ENCODE measurements at places on chromosomes 16 and 17.

DNA sequence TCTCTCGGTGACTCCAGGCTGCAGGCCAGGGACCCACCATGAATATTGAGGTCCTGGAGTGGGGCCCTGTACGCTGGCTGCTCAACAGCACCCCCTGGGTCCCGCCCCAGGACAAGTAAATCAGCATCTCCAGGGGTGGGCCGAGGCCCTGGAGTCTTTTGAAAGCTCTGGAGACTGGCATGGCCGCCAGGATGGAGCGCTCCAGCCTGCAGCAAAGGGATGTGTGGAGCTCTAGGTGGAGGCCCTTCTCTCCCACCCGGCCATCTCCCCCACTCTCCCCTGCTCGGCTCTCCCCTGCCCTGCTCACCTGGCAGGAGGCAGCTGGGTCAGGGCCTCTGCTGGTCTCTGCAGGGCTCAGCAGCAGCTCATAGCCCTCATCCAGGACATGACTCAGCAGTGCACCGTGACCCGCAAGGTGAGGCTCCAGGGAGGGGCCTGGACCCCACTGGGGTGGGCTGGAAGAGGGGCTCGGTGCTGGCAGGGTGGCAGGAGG is 16.6 kb downstream of the SGSH start:
- no peak for DNase-seq

DNA sequence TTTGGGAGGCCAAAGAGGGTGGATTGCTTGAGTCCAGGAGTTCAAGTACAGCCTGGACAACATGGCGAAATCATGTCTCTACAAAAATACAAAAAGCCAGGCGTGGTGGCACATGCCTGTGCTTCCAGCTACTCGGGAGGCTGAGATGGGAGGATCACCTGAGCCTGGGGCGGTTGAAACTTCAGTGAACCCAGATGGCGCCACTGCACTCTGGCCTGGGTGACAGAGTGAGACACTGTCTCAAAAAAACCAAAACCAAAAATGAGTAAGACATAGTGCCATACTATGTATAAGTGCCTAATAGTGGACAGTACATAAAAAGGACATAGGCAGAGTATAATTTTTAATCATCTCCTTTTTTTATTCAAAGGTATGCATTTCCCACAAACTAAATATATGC is 4.0 kb downstream of the CTC1 start:
- DNase-seq = no peak

DNA sequence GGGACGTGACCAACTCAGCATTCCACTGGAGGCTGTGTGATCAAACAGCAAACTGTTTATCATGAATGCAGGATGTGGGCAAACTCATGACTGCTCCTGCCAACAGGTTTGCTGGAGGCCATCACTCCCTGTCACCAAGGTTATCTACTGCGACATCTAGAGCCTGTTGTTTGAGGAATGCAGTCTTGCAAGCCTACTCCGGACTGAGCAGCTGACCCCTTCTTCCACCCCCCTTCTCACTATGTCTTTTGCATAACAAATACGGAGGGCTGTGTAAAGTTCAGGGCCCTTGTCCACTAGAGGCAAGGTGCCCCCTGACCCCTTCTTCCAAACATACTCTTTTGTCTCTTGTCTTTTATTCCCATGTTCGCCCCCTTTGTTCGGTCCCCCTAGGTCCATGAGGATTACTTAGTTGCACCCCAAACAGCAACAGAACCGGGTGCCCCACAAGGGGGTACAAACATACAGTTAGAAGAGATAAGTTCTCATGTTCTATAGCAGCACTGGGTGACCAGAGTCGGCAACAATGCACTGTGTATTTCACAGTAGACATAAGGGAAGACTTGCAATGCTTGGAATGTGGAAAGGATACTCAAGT is 28.7 kb downstream of the MEAK7 start:
- no peak for DNase-seq

GRCh38 chr17:16537130-16537458 is 31.9 kb downstream of the ZNF287 start:
- no peak for DNase-seq

DNA sequence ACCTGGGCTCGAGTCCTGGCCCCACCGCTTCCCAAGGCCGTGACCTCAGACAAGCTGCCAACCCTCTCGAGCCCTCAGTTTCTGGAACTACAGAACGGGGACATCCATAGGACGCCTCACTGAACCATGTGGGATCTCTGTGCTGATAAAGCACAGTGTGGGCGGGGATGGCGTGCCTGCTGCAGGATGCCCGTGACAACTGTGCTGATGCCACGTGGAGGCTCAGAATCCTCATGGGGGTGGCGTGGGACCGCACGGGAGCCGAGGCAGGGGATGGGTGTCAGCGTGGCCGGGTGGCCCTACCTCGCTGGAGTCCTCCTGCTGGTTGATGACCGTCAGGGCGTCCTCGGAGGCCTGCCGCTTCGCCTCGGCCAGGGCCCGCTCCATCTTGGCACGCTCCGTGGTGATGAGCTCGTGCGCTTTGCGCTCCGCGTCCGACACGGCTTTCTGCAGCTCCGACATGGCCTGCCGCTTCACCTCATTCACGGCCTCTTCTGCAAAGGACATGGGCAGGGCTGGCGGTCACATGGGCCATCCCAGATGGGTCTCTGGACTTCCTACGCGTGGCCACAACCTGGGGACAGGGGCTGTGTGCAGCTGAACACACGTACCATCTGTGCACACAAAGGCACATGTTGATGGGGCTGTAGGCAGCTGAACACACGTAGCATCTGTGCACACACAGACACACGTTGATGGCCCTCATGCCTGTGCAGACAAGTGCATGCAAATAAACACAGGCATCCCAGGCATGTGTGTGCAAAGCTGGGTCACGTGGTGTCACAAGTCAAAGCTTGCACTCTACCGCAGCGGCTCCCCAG is 12.7 kb upstream of the PABPN1L start:
- no peak for DNase-seq

DNA sequence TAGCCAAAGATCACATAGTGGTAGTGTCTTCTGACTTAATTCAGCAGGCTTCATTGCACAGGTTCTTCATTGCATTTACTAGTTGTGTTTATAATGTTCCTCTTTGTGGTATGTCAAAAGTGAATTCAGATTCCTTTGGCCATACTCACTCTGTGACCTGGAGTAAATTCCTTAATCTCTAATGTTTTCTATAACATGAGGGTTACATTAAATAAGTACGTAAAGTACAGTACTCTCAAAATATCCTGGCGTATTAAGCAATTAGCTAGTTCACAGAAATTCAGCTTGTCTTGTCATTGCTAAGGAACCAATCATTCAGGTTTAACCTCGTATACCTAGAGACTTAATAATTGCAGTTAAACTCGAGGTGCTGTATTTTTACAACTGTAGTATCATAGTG is 4.2 kb downstream of the RPS6KB1 start:
- DNase-seq = no peak

DNA sequence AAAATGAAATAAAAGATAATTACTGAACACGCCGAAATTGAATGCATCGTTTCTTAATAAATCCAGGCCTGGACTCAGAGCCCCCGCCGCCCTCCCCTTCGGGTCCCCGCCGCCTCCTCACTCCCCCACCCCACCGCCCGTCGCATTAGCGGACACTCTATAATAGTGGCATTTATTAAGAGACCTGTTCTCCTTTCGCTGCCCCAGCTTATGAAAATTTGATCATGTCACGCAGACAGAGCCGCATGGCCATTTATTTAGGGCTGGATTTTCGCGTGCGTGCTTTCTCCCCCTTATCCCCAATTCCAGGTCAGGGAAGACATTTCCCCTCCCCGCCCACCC is 6.3 kb upstream of the HOXB2 start:
- DNase-seq = no peak

- DNase-seq = no peak
Measured at GRCh38 chr16:70804153-70804733, 3.3 kb upstream of the VAC14 start.

DNA sequence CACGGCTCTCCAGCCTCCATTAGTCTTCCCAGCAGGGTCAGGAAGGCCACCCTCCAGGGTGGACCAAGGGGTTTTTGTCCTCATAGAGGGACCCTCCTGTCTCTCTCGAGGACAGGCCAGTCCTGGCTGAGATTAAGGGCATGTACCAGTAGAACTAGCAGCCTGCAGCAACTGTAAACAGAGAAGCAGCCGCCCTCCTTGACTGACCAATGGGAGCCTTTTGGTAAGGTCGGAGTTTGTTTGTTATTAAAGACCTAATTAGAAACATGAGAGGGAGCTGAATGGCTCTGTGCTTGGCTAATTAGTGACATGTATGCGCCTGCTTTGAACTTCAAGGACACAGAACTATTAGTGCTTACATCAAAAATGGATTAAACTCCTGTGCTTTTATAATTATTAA is 80.0 kb downstream of the CCDC182 start:
- DNase-seq = no peak

GRCh38 chr16:84279881-84280280 is 14.8 kb upstream of the WFDC1 start:
- DNase-seq = no peak

DNA sequence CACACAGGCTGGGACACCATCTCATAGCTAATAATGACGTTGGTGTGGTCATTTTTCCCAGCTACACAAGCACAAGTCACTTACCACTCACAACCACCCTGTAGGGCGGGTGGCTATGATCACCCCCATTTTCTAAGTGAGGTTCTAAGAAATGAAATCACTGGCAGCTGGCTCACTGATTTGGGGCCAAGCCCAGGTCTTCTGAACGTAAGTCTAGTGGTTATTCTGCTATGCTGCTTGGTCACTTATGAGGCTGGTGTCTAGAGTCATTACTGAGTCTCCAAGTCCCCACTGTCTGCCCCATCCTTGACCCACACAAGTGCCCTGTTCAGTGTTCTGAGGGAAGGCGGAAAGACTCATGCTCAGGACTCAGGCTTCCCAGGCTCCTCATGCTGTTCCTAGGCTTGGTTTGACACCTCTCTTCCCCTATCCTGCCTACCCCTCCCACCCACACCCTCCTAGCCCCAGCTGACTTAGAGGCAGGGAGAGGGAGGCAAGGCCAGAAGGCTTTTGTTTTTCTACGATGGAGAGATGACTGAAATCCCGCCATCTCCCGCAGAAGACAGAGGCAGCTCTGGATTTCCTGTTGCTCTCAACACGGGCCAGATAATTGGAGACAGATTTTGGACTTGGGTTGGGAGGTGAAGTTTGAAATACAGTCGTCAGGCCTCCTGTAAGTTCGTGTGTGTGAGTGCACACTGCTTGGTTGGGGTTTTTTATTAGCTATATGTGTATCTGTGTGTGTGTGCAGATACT is 32.2 kb downstream of the FZD2 start:
- no peak for DNase-seq

GRCh38 chr17:55456307-55457240 is 34.9 kb upstream of the MMD start:
- no peak for DNase-seq

DNA sequence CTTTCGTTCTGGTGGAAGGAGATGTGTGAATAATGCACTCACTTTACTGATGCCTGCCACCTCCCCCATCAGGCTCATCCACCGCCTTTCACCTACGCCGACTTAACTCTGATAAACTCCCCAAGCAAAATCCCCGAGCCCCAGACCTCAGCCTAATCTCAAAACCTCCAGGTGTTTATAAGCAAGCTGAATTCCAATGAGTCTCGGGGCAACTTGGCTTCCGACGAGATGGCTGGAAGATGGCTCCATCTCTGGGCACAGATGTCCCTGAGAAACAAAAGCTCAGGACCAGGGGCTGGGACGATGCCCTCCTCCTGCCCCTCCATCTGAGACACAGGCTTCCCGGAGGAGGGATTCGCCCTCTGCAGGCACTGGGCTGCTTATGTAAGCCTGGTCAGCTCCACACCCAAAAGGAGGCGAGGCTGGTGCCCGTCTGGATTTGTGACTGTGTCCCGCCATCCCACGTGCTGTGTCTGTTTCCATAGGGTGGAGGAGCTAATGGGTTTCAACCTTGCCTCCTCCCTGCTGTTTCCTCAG is 386.4 kb upstream of the TNRC6C start:
- no peak for DNase-seq

DNA sequence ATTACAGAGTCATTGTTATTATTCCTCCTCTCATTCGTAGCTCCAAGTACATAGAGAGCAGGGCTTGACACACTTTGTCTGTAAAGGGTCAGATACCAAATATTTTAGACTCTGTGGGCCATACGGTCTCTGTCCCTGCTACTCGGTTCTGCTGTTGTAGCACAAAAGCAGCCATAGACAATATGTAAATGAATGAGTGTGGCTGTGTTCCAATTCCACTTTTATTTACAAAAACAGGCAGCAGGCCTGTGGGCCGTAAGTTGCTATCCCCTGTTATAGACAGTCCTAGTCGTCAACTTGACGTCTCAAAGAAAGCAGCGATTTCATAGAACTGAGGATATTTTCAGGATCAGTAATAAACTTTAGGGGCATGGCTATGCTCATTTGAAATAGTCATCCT is 161.6 kb downstream of the MSI2 start:
- no peak for DNase-seq

DNA sequence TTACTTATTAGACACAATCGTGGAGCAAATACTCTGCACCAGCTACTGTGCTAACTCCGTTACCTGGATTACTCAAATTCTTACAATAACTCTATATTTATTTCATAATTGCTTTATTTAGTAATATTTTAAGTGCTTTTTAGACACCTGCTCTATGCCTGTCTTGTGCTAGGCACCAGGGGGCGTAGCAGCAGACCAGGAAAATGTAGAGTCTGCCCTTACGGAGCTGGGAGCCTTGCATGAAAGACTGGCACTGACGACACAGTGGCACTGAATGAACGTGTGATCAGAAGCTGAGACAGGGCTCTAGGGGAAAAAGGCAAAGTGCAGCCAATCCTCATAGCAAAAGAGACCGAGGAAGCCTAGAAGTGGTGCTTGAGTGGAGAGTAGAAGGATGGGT is 486.5 kb downstream of the CDH13 start:
- no peak for DNase-seq

- peak; percentile 23 for DNase-seq
Measured at GRCh38 chr16:54928411-54929089, 2.1 kb upstream of the IRX5 start.

DNA sequence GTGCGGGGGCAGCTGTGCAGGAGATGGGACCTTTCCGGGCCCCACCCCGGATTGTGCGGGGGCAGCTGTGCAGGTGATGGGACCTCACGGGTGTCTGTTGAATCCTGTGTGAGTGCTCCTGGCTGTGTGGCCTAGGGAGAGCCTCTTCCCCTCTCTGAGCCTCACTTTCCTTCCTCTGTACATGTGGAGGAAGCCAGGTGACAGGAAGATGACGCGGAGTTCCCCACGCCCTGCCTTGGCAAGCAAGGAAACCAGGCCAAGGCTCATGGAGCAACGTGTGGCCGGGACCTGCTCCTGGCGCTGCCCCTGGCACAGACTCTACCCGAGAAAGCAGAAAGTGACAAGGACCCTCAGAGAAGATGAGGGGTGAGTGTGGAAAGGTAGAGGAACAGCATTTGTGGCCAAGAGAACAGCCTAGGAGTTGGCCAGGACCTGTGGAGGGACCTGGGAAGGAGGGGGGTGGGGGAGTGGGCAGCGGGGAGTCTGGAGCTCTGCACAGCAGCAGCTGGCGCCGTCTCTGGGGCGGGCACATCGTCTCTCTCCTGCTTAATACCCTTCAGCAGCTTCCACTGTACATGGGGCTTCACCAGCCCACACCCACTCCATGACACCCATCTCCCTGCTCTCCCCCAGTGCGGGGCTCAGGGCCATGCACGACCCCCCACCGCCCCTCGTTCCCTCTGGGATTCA is 38.4 kb upstream of the PABPN1L start:
- DNase-seq = no peak

- no peak for DNase-seq
Measured at GRCh38 chr17:62008294-62008693, 56.8 kb downstream of the MED13 start.
